ENCODE measurements at places on chromosomes 1 and 21.
A peak's percentile ranks its signal among the peaks of the same experiment; 100 is the strongest.

- DNase-seq: no peak
These were observed 78.0 kb downstream of the OBSCN start for GRCh38 chr1:228285661-228286504.

- DNase-seq: peak; percentile 92
These were observed at the start of gene PCBP3 for GRCh38 chr21:45643021-45643980. Gene PCBP3, plus strand, starts transcription at chr21:45643725. Its CDS starts 206,361 bp downstream, at chr21:45850086.

DNA sequence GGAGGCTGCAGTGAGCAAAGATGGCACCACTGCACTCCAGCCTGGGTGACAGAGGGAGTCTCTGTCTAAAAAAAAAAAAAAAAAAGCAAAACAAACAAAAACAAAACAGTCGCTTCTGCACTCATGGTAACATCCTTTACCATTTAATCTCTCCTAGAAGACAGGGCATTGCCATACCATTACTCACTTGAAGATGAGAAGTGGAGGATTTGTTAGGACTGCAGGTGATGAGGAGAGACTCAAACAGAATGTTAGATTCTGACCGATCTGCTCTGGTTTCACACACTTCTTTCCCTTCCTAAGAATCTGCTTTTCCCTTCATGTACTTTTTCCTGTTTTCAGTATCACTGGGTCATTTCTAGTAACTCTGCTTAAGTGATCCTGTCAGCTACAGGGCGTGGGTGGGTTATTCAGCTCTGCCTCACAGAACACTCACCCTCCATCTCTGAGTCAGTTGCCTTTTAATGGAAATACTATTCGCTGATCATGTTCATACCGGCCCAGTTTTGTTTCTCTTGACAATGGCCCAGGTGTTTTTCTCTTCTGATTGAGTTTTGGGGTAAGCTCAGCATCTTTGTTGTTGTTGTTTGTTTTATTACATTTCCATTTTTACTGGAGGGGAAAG, 148.0 kb upstream of the ERG start:
- DNase-seq: no peak

DNA sequence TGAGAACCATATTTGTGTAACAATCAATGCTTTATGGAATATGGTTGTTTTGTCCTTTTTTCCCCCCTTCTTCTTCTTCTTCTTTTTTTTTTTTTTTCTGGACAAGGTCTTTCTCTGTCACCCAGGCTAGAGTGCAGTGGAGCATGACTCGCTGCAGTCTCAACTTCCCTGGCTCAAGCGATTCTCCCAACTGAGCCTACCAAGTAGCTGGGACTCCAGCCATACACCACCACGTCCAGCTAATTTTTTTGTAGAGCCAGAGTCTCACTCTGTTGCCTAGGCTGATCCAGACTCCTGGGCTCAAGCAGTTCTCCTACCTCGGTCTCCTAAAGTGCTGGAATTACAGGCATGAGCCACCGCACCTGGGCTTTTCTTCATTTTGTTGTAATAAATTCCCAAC, 86.7 kb downstream of the FMN2 start:
- no peak for DNase-seq

- no peak for DNase-seq
These were observed 3.9 kb downstream of the SELE start for GRCh38 chr1:169729991-169730390.

GRCh38 chr1:44263568-44264450, 50.5 kb downstream of the DMAP1 start:
- DNase-seq: peak; percentile 7

DNA sequence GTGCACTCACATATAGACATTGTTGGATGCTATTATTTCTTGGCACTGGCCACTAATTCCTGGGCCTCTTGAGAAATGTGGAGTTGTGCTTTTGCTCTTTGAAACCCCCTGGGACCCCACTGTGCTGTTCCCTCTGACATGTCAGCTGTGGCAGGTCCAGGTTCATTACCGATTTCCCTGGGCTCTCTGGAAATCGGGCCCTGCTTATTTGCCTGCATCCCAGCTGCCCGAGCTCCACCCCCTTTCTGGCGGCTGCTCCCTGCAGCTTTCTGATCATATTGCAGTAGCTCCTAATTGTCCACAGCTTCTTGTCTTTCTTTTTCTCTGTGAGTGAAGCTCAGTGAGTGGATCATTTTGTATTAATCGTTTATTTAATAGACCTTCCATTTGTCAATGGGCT, 183.7 kb upstream of the FAM78B start:
- no peak for DNase-seq

GRCh38 chr1:236090741-236091147, 25.9 kb upstream of the NID1 start:
- no peak for DNase-seq

GRCh38 chr1:109089242-109090015, 1.1 kb upstream of the TMEM167B start:
- DNase-seq: peak; percentile 61

- no peak for DNase-seq
These were observed 86.0 kb downstream of the NCAM2 start for GRCh38 chr21:21084179-21084578.

DNA sequence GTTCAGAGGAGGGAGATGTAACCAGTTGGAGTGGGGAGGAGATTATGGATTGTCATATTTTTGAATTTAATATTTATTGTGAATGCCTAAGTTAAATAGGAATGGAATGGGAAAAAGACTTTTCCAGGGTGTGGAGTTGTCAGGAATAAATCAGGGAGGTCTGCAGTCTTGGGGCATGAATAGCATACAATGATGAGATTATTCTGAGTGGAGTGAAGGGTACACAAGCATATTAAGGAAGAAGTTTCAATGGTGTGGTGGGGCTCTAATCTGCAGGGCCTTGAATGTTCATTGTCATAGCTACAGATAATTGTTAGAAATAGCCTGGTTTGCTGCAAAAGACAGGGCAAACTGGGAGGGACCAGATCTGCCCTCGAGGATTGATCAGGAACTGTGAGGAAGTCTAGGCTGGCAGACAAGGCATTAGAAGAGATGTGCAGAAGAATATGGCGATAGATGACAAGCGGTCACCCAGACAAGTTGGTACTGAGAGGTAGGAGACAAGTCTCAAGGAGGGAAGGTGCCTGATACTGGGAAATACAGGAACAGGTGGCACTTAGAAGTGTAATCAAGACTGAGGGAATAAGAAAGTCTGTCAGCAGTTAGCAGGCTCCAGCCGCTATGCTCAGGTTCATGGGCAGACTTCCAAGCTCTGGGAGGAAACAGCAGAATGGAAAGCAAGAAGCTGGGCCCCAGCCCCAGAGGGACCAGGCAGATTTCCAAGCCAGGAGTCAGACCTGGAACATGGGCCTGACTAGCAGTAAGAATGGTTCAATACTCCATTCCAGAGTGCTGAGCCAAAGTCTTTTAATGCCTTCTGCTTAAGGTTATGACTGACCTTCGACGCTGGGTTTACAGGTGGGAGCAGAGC, 20.9 kb upstream of the RGL1 start:
- no peak for DNase-seq

GRCh38 chr1:116676291-116676690, 8.8 kb upstream of the IGSF3 start:
- no peak for DNase-seq

GRCh38 chr1:18010408-18010807, 97.2 kb upstream of the IGSF21 start:
- DNase-seq: no peak

DNA sequence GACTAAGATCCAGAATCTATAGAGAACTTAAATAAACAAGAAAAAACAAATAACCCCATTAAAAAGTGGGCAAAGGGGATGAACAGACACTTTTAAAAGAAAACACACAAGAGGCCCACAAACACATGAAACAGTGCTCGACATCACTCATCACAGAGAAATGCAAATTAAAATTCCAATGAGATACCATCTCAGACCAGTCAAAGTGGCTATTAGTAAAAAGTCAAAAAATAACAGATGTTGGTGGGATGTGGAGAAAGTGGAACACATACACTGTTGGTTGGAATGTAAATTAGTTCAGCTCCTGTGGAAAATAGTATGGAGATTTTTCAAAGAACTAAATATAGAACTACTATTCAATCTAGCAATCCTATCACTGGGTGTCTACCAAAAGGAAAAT, 143.1 kb downstream of the IFI44 start:
- no peak for DNase-seq

- no peak for DNase-seq
These were observed 95.4 kb downstream of the INTS7 start for GRCh38 chr1:211939876-211940468.

DNA sequence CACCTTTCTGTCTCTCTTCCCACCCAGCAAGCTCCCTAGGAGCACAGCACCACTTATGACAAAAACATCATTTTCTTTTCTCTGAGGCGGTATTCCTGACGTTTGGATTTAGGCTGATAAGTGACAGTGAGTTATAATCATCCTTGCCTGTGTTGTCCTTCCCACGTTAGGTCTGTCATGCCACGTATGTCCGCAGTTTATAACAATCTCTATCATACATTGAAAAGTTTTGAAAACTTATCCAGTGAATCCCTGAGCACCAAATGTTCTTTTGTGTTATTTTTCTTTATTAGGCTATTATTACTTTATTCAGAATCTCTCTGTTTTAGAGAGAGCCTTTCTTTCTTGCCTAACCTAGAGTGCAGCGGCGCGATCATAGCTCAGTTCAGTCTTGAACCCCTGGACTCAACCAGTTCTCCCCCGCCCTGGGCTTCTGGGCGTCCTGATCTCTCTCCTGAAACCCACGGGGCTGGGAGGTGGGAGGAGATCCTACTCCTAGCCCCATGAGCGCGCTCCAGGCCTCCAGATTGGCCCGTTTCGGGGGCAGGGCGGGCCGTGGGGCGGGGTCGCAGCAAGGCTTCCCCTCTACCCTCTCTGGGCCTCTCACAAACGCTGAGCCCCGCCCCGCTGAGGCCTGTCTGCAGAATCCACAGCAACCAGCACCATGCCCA, at the start of gene GSTM2:
TSS of gene GSTM2 (plus strand) at position 606 of the 671 bp plus-strand sequence. CDS start at position 665, 59 bp downstream.
- DNase-seq: peak; percentile 83

- no peak for DNase-seq
These were observed 123.1 kb downstream of the AKT3 start for GRCh38 chr1:243726806-243727502.

DNA sequence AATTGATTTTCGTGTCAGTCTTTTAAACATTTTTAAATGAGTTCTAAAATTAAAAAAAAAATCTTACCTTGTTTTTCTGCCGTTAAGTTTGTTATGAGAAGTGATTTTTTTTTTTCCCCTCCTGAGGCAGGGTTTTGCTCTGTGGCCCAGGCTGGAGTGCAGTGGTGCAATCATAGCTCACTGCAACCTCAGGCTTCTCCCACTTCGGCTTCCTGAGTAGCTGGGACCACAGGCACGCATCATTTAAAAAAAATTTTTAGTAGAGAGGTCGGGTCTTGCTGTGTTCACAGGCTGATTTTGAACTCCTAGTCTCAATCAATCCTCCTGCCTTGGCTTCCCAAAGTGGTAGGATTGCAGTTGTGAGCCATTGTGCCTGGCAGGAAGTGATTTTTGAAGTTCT, 41.1 kb downstream of the MTR start:
- no peak for DNase-seq

- no peak for DNase-seq
These were observed 571.6 kb downstream of the LRRIQ3 start for GRCh38 chr1:73626326-73626725.

- DNase-seq: no peak
These were observed 11.7 kb upstream of the OR14I1 start for GRCh38 chr1:248714248-248714647.

GRCh38 chr1:224454402-224455055, 19.9 kb upstream of the WDR26 start:
- no peak for DNase-seq

GRCh38 chr1:4801192-4801924, 146.9 kb downstream of the AJAP1 start:
- DNase-seq: no peak

- no peak for DNase-seq
These were observed 103.8 kb downstream of the LYPLAL1 start for GRCh38 chr1:219277304-219278105.

DNA sequence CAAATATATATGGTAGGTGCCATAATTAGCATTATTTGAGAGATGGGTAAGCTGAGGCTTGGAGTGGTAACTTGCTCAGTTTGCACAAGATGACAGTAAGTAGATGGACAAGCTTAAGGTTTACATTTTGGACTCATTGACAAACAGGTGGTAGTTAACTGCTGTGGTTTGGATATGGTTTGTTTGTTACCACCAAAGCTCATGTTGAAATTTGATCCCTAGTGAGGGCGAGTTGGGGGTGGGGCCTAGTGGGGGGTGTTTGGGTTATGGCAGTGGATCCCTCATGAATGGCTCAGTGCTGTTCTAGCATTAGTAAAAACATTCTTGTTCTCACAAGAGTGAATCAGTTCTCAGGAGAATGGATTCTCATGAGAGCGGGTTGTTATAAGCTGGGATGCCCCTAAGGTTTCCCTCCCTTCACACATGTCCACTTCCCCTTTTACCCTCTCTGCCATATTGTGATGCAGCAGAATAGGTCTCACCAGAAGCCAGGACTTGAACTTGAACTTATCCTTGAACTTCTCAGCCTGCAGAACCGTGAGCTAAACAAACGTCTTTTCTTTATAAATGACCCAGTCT, 6.6 kb upstream of the PRRX1 start:
- no peak for DNase-seq

GRCh38 chr21:33660406-33660805, 18.1 kb downstream of the ITSN1 start:
- DNase-seq: no peak

DNA sequence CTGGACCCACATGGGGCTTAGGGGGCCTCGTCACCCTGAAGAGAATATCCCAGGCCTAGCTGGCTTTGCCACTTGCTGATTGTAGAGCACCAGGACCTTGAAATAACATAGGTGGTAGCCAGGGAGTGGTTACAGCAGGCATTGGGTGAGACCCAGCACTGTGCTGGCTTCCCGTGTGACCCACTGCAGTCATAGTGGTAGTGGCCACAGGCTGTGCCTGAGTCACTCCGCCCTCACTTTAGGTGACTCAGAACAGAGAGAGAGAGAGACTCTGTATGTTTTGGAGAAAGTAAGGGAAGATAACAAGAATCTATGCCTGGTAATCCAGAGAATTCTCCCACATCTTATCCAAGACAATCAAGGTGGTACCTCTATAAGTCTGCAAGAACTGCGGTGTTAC, 98.7 kb upstream of the LHX8 start:
- no peak for DNase-seq

GRCh38 chr1:165632152-165632469, 1.1 kb downstream of the MGST3 start:
- no peak for DNase-seq

DNA sequence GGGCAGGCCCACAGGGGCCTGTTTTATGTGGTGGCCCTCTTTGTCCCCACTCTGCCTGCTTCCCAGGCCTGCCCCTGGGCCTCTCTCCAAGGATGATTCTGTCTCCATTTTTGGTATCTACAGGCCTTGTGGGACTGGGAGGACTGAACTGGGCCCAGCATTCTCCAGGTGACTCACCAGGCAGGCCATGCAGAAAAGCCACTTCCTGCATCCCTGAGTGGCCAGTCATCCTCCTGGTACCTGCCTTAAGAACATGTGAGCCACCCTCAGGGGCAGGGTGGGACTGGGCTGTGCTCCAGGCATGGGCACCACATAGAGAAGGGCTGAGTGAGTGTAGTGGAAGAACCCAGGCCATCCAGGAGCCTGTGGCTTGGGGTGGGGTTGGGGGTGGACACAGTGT, 20.0 kb upstream of the BCAR3 start:
- no peak for DNase-seq

Measured in AML-193 (cell line).